ENCODE measurements at places on chromosomes 4 and X.

GRCh38 chr4:88458104-88458740 lies 1.3 kb downstream of the HERC5 start:
- peak; percentile 14 for DNase-seq

DNA sequence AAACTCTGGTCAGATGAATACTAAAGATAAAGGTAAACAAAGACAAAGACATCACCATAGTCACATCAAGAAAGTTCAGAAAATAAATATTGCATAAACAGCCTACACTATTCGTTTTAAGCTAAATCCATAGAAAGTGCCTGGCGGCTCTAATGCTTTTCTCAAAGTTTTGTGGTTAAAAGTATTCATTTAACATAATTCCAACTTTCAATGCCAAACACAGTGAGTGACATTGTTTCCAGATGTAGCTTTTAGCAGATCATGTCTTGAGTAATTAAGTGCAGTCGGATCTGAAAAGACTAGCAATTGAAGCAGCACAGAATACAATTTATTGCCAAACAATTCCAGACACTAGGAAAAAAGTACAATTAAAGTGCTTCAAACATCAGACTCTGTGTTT lies 287.1 kb upstream of the ADGRL3 start:
- peak; percentile 77 for DNase-seq

DNA sequence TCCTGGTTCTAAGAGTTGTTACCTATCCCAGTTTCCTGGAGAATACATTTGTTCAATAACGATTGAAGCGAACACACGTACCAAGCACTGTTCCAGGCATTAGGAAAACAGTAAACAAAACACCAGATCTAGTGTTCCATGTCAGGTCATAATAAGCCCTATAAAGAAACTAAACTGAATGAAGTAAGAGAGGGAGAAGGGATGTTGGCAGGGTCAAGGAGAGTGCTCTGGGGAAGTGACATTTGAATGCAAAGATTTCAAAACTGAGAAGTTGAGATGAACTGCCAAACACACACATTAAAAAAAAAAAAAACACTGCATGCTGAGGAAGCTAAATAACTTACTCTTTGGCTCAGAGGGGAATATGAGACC lies 14.4 kb upstream of the ENAM start:
- peak; percentile 8 for DNase-seq

GRCh38 chr4:73864365-73864764 lies 4.8 kb upstream of the CXCL1 start:
- DNase-seq, result no peak
